CD4-positive, CD25-positive, alpha-beta regulatory T cell (primary cell): ENCODE measurements at places on chromosomes 13 and 19. TPM values are rescaled to one million over a fixed set of nuclear protein-coding genes. Genes with fewer than 3 reads are reported as not detected.

The GNG7 gene
- 1.2 TPM for polyA plus RNA-seq

The COX6B2 gene
- not detected for polyA plus RNA-seq

The FGF21 gene
- polyA plus RNA-seq, result not detected

The KIR3DL1 gene
- polyA plus RNA-seq, result 0.12 TPM

The SPTBN4 gene
- not detected for polyA plus RNA-seq

The RAB3A gene
- 1.6 TPM for polyA plus RNA-seq

The HTR2A gene
- polyA plus RNA-seq, result not detected

The ZNF223 gene
- 0.99 TPM for polyA plus RNA-seq

The KCTD4 gene
- polyA plus RNA-seq, result 0.20 TPM

The CEACAM20 gene
- polyA plus RNA-seq, result not detected

The OVOL3 gene
- not detected for polyA plus RNA-seq

The HIF3A gene
- not detected for polyA plus RNA-seq

The SOX1 gene
- not detected for polyA plus RNA-seq

The SYT3 gene
- polyA plus RNA-seq, result not detected

The RELB gene
- polyA plus RNA-seq, result 9.7 TPM

The EBI3 gene
- polyA plus RNA-seq, result not detected

The KLK4 gene
- polyA plus RNA-seq, result not detected

The RUBCNL gene
- polyA plus RNA-seq, result 0.18 TPM

The ZNF649 gene
- 5.9 TPM for polyA plus RNA-seq

The DIAPH3 gene
- 0.30 TPM for polyA plus RNA-seq

The RFPL4AL1 gene
- polyA plus RNA-seq, result not detected

The SIGLEC12 gene
- polyA plus RNA-seq, result 1.3 TPM

The SELENOV gene
- not detected for polyA plus RNA-seq

The NOTCH3 gene
- not detected for polyA plus RNA-seq

The ATXN8OS gene
- polyA plus RNA-seq, result not detected

The TYK2 gene
- 50.3 TPM for polyA plus RNA-seq

The RAB11B gene
- 62.0 TPM for polyA plus RNA-seq

The KDELR1 gene
- 29.9 TPM for polyA plus RNA-seq

The ZNF829 gene
- polyA plus RNA-seq, result 2.0 TPM

The FXYD1 gene
- 3.7 TPM for polyA plus RNA-seq

The OCEL1 gene
- polyA plus RNA-seq, result 34.0 TPM

The FCGBP gene
- 0.27 TPM for polyA plus RNA-seq

The FAM83E gene
- polyA plus RNA-seq, result not detected

The CEACAM3 gene
- polyA plus RNA-seq, result not detected

The APOC4 gene
- not detected for polyA plus RNA-seq

The ZNF578 gene
- 3.0 TPM for polyA plus RNA-seq

The TMPRSS9 gene
- not detected for polyA plus RNA-seq

The ARHGAP45 gene
- 284 TPM for polyA plus RNA-seq

The TEKTIP1 gene
- not detected for polyA plus RNA-seq

The HSPBP1 gene
- polyA plus RNA-seq, result 36.2 TPM

The CEACAM16 gene
- polyA plus RNA-seq, result not detected

The NKPD1 gene
- 0.09 TPM for polyA plus RNA-seq

The NKG7 gene
- polyA plus RNA-seq, result 3.1 TPM

The MAP3K10 gene
- polyA plus RNA-seq, result 0.65 TPM

The GAPDHS gene
- polyA plus RNA-seq, result not detected

The DLL3 gene
- polyA plus RNA-seq, result not detected

The PTGER1 gene
- not detected for polyA plus RNA-seq

The KLC3 gene
- not detected for polyA plus RNA-seq

The IFNL4 gene
- polyA plus RNA-seq, result not detected

The C19orf33 gene
- polyA plus RNA-seq, result not detected
